ENCODE measurements at places on chromosomes 7 and 10. TPM values are rescaled to one million over a fixed set of nuclear protein-coding genes. Genes with fewer than 3 reads are reported as not detected.
A peak's percentile ranks its signal among the peaks of the same experiment; 100 is the strongest.

DNA sequence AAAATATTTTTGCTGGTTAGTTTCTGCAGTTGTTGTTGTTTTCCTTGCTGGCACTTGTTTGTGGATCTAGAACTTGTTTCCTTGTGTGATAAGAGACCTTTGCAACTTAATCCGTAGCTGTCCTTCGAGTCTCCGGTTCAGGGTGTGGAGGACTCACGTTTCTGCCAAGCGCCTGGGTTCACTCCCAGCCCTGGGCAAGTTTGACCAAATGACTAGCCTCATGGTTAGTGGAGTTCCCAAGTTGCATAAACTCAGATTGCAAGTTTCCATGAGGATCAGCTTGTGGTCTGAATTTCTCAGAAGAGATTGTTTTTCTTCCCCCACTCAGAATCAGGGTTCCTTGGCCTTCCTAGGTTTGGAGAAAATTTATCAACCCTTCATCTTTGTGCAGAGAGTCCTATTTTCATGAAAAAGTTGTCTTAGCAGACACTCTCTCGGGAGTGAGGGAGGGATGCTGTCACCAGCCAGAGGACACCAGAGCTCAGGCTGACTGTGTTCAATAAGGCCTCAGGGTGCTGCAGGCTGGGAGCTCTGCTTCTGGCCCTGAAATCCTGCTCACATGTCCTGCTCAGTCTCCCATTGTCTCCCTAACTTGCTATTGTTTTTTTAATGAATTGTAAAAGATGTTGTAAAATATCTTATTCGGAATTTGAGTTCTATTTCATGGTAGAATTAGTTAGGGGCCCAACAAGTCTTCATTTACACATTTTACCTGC is 377.7 kb upstream of the KLF6 start:
- no peak for DNase-seq

GRCh38 chr7:31368620-31369019 is 28.1 kb upstream of the NEUROD6 start:
- DNase-seq, result no peak

- DNase-seq, result no peak
Measured at GRCh38 chr10:62626817-62627216, 177.7 kb upstream of the ADO start.

DNA sequence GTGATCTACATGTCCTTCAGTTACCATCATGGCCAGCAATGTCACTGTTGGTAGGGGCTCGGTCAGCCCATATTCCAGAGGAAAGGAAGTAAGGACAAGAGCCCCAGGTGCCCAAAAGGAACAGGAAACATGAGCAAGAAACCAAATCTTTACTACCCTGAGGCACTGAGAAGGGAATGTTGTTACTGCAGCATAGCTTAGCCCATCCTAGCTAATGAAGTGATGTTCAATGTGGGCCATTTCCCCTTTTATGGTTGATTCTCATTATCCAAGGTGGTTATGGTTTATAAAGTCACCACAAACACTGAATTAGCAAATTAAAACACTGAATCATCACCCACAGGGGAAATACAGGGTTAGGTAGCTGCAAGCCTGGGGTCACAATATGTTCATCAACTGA is 88.4 kb upstream of the C10orf90 start:
- DNase-seq, result no peak

- DNase-seq, result no peak
Measured at GRCh38 chr10:89923661-89924060, 222.3 kb downstream of the KIF20B start.

DNA sequence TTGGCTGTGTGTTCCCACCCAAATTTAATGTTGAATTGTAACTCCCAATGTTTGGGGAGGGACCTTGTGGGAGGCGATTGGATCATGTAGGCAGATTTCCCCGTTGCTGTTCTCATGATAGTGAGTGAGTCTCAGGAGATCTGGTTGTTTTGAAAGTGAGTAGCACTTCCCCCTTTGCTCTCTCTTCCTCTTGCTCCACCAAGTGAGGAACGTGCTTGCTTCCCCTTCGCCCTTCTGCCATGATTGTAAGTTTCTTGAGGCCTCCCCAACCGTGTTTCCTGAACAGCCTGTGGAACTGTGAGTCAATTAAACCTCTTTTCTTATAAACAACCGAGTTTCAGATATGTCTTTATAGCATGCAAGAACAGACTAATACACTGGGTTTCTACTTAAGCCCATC is 176.3 kb downstream of the CDK14 start:
- no peak for DNase-seq

DNA sequence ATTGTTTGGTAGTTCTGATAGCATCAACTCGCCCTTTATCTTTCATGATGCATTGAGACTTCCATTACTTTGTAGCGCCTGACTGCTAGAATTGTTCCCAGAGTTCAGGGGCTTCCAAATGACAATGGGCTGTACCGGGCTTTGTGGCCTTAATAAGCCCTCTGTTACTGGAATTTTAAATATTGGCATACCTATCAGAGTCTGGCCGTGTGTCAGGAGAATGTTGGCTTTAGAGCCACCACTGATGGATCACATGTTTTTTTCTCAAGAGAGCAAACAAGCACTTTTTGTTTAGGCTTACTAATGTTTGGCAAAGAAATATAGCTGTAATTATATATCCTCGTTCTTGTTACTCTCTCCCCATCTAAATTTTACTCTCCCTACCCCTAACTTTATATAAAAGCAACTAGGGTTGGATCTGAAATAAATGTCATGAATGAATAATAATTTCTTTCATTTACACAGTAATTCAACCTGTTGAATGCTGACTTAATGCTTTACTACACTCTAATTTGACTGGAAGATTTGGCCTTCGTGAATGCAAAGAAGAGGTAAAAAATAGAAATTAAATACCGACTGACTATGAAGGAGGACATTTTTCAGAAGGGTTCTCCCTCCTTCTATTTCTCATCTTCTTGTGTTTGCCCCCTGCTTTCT is 396.7 kb downstream of the AUTS2 start:
- DNase-seq, result no peak

DNA sequence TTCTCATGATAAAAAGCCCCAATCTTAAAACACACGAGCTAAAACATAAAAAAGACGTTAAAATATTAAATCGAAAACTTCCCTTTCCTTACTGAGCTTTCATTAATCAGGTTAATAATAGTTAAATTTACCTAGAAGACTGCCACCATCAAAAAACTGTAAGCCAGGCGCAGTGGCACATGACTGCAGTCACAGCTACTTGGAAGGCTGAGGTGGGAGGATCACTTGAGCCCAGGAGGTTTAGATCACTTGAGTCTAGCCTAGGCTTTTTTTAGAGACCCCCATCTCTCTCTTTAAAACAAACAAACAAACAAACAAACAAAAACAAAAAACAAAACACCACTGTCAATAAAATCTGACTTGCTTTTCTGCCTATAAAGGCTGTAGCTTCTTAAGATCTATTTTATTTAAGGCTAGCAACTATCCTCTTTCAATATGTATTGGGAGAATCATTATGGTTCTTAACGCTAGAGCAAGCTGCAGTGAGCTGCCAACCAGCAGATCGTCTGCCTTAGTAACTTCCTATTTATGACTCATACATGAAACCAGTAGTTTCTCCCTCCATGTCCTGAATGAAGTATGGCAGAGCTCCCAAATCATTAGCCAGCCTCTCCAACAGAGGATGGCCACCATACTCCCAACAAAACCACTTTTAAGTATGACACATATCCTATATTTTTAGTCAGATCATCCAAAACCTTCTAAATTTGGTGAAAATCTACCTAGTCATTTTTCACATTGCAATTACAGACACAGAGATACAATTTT is 163.7 kb downstream of the SRPK2 start:
- DNase-seq, result peak; percentile 54

ARMC10 gene
- 35.2 TPM for polyA plus RNA-seq

GIMAP2 gene
- polyA plus RNA-seq, result 0.12 TPM

All from A549 (cell line).